ENCODE measurements at places on chromosomes 2 and 18. TPM values are rescaled to one million over a fixed set of nuclear protein-coding genes. Genes with fewer than 3 reads are reported as not detected.

Gene ZNF385B
- 2.9 TPM for total RNA-seq

Gene ABCB11
- not detected for total RNA-seq

Gene POTEC
- 0.07 TPM for total RNA-seq

Gene HJURP
- 56.6 TPM for total RNA-seq

Gene SERPINB10
- total RNA-seq: not detected

Gene SIX2
- 1.0 TPM for total RNA-seq

Gene APOB
- 0.61 TPM for total RNA-seq

Gene FABP1
- not detected for total RNA-seq

DNA sequence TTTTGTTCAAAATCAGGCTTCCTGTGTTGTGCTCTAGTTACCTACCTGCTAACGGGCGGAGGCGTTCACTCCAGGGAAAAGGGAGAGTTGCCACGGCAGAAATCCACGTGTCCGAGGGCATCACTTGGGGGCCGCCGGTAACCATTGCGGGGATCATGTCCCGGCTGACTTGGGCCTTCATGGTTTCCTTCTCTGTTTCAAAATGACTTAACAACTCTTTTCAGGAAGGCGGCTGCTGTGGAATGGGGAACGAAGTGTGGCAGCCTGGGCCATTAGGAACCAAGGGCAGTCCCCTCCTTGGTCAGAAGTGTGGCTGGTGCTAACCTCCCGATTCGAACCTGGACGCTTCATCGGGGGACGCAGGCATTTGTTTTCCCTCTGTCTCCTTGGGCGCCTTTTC lies 56.8 kb downstream of the INPP5D start:
- DNase-seq: no peak

- no peak for DNase-seq
Observed at GRCh38 chr2:166727095-166727494, 161.2 kb upstream of the XIRP2 start.

DNA sequence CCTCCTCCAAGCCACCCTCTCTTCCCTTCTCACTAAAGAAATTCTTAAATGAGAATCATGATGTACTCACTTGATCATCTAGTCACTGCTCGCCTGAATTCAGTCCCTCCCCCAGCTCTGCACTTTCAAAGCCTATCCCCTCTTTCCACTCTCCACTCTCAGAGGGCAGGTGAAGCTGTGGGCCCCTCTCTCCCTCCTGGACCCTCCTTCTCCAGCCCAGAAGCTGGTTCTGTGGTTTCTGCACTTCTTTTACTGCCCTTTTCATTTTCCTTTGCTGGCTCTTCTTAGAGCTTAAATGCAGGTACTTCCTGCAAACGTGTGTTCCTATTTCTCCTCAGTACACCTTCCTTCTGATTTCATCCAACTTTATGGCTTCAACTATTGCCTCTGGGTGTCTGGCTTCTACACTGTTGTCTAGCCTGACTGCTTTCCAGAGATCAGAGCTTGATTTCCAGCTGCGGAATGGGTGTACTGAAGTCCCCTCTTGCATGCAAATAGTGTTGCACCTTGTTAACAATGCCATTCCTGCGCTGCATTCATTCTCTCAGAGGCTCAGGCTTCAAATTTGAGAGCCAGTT lies 15.3 kb upstream of the TXNDC2 start:
- DNase-seq: no peak

GRCh38 chr2:47488870-47489584 lies 86.1 kb downstream of the MSH2 start:
- DNase-seq: no peak

DNA sequence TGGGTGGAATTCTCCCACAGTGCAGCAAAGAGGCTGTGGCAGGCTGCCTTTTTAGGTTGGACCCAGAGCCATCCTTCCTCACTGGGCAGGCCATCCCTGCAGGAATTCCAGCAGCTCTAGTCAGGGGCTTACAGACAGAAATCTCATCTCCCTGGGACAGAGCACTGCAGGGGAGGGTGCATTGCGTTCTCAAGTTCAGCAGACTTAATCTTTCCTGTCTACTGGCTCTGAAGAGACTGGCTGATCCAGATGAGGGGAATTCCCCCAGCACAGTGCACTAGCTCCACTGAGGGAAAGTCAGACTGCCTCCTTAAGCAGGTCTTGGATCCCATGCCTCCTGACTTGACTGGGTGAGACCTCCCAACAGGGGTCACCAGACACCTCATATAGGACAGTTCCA lies 899.7 kb upstream of the VRK2 start:
- DNase-seq: no peak

- DNase-seq: no peak
Observed at GRCh38 chr2:53708988-53709387, 58.6 kb upstream of the CHAC2 start.

GRCh38 chr18:56235481-56236013 lies 402.8 kb downstream of the TXNL1 start:
- no peak for DNase-seq

GRCh38 chr2:233837694-233838229 lies 16.6 kb downstream of the HJURP start:
- peak; percentile 7 for DNase-seq

DNA sequence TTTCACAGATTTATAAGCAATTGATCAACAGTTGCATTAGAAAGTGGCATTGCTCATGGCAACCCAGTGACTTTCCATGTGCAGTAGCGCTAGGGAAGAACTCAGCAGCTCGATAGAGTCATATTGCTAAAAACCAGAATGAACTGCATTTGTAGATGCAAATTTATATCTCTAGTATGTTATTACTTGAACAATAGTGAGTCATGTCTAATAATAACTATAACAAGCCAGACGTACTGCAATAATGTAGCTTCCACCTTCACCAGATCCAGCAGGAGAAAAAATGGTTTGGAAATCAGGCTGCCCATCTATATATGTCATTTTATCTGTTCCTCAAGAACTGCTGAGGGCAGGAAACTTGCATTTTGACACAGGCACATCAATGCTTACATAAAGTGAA lies 66.5 kb upstream of the FIGN start:
- no peak for DNase-seq

- DNase-seq: peak; percentile 36
Observed at GRCh38 chr18:33440060-33441043, at the start of gene CCDC178. Gene CCDC178 (minus strand): TSS chr18:33440721. CDS start chr18:33412088, 28,633 bp downstream.

DNA sequence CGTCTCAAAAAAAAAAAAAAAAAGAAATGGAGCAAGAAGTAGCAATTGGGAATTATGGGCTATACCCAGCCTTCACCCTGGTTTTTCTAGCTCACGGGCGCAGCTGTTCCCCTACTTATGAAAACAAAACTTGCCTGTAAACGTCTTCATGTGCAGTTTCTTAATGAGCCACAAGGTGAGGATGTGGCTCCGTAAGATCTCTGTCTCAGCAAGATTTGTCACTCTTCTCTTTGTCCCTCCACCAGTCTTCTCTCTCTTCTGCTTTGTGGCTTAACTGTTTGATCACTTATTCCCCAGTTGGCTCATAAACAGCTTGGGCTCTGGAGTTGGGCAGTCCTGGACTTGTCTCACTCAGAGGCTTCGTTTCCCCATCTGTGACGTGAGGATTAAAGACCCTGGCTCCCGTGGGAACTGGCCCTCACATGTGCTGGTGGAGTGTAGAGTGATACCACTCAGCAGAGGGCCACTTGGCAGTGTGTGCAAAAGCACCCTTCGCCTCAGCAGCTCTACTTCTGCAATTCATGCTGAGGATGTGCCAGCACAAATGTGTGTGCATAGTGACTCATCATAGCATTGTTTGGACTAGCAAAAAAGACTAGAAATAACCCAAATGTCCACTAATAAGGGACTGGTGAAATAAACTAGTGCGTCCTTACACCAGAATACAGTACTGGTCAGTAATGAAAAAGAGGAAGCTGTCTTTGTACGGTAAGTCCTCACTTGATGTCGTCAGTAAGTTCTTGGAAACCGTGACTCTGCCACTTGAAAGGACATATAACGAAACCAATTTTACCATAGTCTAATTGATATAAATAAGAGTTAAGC lies 8.7 kb downstream of the CEP68 start:
- DNase-seq: no peak

DNA sequence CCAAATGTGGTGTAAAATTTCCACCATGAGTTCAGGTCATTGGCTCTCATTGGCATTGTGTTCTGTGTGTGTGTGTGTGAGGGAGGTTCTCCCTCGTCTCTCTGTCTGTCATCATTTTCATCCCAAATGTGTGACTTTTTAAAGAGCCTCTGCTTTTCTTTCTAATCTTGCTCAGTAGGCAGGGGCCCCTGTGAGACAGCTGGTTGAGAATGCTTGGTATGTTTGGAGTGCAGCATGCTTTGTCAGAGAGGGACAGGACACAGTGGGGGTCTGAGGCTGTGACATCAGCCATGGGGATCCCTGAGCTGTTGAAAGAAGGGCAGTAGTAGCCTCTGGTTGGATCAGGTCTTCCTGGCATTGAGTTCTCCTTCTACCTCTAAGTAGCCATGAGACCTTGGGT lies 10.6 kb downstream of the PTPRM start:
- peak; percentile 73 for DNase-seq

DNA sequence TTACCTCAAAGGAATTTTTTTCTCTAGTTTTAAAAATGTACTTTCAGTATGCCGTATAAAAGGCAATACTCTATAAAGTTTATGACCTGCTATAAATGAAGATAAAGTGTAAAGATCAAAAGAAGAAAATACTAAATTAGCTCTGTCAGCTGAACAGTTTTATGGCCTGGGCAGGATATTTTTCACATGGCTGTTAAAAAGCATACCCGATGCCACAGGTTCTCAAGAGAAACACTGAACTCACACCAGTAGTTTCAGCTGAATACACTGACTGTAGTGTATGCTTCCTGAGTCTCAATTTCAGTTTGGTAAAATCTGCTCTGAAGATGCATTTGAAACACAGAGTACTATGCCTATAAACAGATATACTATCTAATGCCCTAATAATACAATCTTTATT lies 126.0 kb downstream of the PIGN start:
- no peak for DNase-seq

DNA sequence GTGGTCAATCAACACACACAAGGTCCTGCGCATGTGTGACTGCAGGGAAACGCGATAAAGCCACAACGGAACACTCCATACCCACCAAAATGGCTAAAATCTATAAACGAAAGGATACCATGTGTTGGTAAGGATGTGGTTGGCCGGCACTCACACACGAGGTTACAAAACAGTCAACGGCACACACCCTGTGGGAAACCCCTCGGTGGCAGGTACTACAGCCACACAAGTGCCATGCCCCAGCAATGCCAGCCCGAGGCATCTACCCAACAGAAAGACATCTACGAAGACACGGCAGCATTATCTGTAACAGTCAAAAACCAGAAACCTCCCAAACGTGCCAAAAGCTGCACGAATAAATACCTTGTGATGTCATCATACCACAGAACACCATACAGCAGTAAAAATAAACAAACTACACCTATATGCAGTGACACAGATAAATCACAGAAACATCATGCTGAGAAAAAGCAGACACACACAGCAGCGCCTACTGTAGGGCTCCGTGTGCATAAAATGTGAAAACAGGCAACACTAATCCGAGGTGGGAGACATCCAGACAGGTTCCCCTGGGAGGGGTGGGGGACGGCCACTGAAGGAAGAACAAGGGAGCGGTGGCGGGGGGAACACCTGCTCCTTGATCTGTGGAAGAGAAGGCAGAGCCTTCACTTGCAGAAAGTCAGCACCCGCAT lies 36.7 kb downstream of the HDAC4 start:
- DNase-seq: no peak

- no peak for DNase-seq
Observed at GRCh38 chr18:76589316-76589715, 94.3 kb upstream of the ZNF516 start.

- DNase-seq: no peak
Observed at GRCh38 chr2:220931491-220931890, 640.6 kb downstream of the EPHA4 start.

GRCh38 chr18:66999003-66999402 lies 395.1 kb upstream of the CDH19 start:
- no peak for DNase-seq

DNA sequence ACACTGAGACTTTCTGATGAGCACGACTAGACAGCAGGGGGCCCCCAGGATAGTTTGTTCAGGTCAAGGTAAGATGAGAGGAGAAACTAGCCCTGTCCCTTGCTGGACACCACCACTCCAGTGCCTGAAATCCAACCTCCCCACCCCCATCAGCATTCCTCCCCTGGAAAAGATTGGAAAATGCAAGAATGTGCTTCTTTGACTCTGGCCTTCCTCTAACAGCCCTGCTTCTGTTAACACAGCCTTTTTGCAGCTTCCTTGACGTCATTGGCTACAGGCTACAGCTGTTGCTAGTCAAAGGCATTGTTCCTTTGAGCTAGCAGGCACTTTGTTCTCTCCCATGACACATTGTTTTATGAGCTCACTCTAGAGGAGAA lies 20.1 kb upstream of the LTBP1 start:
- DNase-seq: peak; percentile 44

GRCh38 chr2:38245114-38245641 lies 131.9 kb downstream of the ATL2 start:
- no peak for DNase-seq

- DNase-seq: no peak
Observed at GRCh38 chr2:234596696-234597575, 100.1 kb upstream of the ARL4C start.

DNA sequence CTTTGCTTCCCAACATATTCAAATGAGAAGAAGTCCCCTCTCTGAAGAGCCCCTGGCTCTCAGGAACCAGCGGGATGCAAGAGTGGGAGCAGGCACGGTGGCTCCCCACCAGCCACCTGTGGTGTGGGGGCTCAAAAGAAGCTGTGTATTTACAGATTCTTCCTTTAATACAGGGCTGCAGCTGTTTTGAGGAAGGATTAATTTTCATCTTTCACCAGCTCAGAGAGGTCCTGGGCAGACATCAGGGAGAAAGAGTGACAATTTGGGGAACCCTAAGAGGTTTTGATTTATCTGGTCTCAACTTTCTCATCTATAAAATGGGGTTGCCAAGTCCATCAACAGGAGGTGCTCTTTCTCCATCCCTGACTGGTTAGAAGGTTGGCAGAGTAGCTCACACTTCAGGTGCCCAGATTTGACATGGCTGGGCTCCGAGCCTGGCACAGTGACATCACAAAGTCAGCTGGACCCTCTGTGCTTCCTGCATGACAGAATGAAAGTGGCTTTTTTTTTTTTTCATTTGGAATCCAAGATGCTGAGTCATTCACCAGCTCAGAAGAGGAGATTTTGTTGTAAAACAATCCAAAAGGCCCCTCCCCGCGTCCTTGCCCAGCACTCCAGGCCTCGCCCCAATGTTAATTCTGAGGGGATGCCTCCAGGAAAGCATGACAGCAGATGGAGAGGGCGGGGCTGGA lies 15.5 kb upstream of the SIX2 start:
- DNase-seq: no peak

DNA sequence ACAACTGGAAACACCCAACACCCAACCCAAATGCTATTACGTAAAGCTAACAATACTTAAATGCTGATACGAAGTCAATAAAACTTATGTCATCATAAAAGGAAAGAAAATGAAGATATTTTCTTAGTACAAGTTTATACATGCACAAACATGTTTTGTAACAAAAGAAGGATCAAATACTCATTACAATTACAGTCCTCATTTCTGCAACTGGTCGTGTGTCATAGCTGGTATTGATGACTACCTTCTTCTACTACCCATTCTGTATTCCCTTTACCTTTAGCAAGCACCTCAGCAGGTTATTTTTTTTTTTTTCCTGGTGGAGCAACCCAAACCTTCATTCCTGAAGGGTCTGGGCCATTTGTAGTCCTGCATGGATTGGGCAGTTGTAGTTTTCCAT lies 1298.5 kb downstream of the SUCLG1 start:
- DNase-seq: no peak

- peak; percentile 88 for DNase-seq
Observed at GRCh38 chr2:40554665-40555294, 102.9 kb upstream of the SLC8A1 start.
